ENCODE measurements at places on chromosomes 3 and 15.

- no peak for DNase-seq
These were observed 1.9 kb upstream of the PDIA5 start for GRCh38 chr3:123064914-123065313.

- DNase-seq = no peak
These were observed 31.8 kb upstream of the PROK2 start for GRCh38 chr3:71816767-71817156.

- DNase-seq = no peak
These were observed 35.1 kb upstream of the PPARG start for GRCh38 chr3:12253516-12254343.

GRCh38 chr3:32229565-32229964 is 8.9 kb upstream of the CMTM8 start:
- no peak for DNase-seq

DNA sequence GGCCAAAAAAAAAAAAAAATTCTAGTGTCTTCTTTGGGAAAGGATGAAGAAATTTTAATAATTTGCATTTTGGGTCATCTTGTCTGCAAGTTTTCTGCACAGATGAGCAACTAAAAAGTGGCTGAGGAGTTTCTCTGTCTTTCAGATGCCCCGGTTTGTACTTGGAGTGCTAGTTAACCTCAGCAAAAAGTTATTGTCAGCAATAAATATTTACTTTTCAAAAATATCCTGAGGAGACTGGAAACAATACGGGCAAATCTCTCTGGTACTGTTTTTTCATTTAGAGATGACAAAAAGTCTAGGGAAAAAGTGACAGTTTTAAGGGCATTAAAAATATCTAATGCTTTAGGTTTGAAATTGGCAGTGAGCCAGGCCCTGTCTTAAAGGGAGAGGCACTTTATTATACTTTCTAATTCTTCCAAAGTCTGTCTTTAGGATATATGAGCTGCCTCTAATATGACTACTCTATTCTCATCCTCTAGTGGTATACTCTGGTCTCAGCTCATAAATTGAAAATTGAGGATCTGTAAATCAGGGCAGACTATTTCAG is 436.0 kb upstream of the NR2F2 start:
- DNase-seq = no peak

DNA sequence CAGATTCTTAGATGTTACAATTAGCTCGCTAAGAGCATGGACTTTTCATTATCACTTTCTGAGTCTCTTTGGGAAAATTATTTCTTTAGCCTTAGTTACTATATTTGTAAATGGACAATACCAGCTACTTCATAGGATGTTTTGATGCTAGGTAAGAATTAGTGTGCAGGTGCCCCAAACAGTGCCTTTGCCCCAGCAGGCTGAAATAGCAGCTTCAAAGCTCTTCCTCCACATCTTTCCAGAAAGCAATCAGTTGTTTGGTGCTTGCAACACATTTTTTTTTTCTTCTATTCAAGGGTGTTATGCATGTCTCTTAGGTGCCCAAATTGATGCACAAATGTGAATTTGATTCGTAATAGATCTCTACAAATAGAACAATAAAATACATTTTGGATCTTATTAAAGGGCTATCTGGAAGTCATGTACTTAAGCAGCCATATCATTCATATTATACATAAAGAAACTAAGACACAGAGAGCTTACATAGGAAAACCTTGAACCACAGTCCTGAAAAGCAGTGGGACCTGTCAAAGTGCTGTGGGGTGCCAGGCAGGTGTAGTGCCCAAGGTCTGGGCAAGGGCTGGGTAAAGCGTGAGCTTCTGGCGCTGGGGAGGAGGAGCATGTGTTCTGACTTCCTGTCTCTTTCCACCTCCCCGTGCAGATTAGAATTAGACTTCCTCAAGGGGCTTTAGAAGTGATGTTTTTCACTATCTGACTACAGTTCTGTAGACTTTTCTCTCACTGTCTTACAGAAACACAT is 62.9 kb downstream of the FNDC3B start:
- no peak for DNase-seq

DNA sequence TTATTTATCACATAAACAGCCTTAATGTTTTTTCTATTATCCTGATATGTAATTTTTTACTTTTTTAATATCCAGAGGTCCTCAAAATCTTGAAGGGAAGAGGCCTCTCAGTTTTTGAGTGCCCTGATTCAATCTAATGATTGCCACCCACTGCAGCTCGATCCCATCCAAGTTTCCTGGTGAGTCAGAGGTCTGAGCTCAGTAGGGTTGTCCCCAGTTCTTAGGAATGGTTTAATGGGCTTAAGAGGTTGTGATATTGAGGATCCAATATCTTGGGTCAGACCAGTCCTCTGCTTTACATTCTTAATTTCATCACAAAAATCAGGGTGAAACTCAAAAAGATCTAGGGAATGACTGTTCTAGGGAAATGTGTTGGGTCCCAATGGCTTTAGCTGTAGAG is 238.5 kb downstream of the NSUN3 start:
- DNase-seq = no peak

DNA sequence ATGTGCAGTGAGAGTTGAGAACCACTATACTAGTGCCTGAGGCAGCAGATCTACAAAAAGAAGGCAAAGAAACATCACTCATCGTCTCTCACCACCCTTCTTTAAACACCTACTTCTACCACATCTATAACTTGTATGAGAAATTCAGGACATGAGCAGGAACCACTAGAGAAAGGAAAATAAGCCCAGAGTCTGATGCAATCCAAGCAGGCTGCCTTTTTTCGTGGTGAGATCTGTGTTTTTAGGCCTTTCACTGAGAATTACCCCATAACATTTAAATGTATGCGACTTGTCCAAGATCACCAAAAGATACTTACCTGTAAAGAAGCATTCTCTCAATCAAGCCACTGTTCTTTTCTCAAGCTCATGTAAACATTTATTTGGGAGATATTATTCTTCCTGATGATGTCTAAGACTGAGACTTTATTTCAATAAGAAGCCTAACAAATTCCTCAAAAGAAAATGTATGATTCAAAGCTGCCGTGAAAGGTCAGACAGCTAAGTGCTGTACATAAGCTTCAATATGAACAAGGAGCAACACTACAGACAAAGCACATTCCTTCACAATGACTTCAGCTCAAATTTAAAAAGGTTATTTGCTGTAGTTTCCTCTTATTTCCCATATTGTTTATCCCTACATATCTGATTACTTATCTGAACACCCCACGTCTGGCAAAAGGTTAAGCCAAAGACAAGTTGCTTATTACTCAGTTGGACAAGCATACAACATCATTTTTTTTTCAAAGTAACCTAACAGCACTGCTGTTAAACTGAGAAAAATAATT is 16.5 kb downstream of the SPICE1 start:
- no peak for DNase-seq

DNA sequence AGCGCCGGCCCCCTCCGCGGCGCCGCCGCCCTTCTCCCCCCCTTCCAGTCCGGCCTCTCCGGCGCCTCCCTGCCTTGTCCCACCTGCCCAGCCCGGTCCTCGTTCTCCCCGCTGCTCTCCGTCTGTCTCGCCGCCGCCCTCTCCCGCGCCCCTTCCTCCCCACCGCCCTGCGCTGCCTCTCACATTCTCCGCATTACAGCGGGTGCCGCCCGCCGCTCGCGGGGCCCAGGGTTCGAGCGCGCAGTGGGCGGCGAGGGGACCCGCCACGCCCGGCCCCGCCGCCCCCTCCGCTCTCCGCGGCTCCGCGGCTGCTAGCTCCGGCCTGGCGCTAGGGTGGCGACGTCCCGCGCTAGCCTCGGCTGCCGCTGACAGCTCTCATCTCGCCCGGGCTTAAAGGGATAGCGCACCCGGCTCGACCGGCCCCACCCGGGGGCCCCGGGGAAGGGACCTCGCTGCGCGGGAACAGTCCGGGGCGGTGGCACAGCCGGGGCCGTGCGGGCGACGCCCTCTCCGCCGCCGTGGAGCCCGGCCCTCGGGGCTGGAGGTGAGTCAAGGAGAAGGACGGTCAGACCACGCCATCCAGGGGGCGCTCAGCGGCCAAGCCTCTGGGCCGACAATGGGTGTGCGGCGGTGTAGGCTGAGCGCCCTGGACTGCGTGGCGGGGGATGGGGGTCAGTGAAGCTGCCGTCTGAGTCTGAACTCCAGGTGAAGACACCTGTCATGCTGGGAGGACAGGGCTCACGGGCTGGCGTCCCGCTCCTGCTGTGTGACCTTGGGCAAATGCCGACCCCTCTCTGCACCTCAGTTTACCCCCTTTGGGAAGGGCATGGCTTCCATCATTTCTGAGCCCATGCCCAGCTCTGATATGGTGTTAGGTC is 187.4 kb upstream of the LINGO1 start:
- peak; percentile 79 for DNase-seq

DNA sequence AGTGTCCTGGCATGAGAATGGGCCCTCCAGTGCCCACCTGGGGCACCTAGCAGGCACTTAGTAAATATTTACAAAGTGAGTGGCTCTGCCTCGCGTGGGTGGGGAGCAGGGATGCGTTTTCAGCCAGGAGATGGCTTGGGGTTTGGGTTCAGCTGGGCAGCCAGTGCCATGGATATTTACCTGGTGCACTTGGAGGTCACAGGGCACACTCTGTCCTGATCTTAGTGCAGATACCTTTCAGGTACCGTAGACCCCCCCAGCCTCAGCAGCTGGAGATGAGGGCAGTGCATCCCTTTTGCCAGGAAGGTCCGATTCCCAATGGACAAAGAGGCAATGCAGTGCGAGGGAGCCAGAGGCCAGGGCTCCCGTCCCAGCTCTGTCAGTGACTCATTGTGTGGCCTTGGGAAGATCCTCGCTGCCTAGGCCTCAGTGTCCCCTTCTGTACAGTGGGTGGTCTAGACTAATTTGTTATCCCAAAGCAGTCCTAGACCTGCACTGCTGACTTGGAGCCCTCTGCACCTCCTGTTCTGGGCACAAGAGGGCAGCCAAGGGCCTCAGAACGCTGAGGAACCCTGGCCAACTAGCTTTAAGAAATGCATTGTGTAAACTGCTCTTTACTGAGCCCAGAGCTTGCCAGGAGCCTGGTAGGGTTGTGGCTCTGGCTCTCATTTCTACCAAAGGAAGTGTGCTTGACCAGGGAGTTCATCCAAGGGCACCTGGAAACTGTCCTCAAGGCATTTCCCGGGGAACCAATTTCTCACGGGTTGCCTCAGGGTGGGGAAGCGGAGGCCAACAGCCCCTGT is 16.0 kb downstream of the HDAC11 start:
- peak; percentile 71 for DNase-seq

GRCh38 chr3:171419457-171419856 is 40.7 kb downstream of the TNIK start:
- no peak for DNase-seq

All from iPS-NIHi11 (cell line).